Stimulated activated CD8-positive, alpha-beta memory T cell treated with anti-CD3 and anti-CD28 coated beads, Interleukin-7, amount 100 ng/mL, for 4 hours (primary cell): ENCODE measurements at places on chromosomes 2 and 18.

GRCh38 chr2:206115026-206115578, 29.1 kb upstream of the INO80D start:
- no peak for DNase-seq

DNA sequence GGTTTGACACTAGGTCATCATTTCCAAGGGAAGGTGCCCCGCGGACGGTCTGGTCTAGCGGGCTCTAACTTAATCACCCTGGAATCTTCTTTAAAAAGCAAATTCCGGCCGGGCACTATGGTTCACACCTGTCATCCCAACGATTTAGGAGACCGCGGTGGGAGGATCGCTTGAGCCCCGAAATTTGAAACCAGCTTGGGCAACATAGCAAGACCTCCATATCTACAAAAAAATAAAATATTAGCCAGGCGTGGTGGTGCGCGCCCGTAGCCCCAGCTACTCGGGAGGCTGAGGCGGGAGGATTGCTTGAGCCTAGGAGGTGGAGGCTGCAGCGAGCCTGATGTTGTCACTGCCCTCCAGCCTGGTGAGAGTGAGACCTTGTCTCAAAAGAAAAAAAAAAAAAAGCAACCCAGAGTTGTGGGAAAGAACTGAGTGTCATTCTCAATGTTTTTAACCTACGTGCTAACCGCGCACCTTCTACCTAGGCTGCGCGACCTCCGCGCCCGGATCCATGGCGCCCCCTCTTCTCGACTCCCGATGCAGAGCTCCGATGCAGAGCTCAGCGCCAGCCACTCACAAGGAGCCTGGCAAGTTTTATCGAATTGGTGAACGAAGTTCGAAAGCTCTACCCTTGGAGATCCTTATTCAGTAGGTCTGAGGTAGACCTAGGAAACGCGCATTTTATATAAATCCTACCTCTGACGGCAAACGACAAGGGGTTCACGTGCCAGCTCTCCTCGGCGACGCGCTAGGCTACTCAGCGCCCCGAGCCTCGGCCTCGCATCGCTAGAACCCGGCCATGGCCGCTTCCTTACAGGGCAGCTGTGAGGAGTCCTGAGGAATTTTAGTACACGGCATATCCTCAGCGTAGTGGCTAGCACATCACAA, 888 bp upstream of the TWSG1 start:
- no peak for DNase-seq

DNA sequence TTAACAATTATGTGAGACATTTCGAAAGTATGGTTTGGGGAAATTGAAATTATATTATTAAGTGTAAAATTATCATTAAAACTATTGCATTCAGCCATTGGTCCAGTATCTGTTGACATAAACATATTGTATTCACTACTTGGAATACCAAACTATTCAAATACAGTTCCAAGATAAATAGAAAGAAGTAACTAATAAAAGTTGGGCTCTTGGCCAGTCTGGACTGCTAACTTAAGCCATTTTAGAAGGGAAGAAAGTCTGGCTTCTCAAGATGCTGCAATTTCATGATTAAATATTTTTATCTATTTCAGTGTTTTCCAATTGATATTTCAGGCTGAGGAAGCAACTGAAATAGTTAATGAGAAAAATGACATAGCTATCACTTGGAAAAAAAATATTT, 109.8 kb upstream of the CHRNA1 start:
- DNase-seq: no peak

- no peak for DNase-seq
Measured at GRCh38 chr2:7881063-7881462, 800.8 kb upstream of the ID2 start.

- no peak for DNase-seq
Measured at GRCh38 chr2:171595896-171596295, 73.6 kb downstream of the CYBRD1 start.

DNA sequence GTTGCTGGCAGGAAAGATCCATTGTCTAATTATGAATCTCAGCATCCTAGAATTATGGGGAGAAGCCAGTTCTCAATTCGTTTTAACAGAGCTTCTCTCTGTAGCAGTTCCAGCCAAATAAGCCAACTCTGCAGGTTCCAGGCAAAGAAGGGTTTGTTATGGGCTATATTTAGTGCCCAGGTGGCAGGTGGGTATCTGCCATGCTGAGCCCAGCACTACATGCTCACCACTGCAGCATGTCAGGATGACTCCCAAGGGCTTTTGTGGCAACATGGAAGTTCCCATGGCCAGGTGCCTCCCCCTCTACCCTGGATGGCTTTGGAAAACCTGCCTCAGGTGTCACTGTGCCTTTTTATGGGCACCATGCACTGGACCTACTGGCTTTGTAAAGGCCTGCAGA, 137.7 kb upstream of the MSH6 start:
- no peak for DNase-seq

DNA sequence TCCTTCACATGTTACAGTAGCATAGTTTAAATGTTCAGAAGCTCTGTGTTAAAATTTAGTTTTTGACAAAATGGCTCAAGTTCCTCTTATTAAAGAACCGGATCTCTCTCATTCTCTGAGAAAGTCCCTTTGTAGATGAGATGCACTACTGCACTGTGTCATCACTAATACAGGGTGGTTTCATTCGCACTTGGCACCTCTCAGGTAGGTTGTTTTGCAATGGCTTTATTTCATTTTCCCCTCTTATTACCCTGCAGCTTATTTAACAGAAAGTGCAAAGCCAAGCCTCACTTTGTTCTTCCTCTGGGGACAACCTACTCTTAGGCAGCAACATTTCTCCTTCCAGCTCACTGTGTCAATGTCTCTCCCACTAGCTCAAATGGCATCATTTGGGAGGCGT, 185.1 kb downstream of the DLGAP1 start:
- no peak for DNase-seq

DNA sequence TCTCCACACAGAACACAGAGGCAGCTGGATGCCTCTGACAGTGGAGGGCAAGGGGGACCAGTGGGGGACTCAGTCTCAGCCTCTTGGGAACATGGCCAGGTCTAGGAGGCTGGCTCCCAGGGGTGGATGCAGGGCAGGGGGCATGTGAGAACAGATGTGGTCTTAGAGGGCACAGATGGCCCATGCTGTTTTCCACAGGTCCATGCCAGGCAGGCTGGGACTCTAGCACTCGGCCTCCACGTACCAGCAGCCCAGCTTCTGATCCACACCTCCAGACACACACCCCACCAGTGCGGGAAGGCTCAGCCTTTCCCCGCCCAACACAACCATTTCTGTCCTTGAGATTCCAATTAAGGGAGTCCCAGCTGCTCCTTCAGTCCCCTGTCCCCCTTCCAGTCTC, 42.4 kb downstream of the TNS1 start:
- DNase-seq: no peak

DNA sequence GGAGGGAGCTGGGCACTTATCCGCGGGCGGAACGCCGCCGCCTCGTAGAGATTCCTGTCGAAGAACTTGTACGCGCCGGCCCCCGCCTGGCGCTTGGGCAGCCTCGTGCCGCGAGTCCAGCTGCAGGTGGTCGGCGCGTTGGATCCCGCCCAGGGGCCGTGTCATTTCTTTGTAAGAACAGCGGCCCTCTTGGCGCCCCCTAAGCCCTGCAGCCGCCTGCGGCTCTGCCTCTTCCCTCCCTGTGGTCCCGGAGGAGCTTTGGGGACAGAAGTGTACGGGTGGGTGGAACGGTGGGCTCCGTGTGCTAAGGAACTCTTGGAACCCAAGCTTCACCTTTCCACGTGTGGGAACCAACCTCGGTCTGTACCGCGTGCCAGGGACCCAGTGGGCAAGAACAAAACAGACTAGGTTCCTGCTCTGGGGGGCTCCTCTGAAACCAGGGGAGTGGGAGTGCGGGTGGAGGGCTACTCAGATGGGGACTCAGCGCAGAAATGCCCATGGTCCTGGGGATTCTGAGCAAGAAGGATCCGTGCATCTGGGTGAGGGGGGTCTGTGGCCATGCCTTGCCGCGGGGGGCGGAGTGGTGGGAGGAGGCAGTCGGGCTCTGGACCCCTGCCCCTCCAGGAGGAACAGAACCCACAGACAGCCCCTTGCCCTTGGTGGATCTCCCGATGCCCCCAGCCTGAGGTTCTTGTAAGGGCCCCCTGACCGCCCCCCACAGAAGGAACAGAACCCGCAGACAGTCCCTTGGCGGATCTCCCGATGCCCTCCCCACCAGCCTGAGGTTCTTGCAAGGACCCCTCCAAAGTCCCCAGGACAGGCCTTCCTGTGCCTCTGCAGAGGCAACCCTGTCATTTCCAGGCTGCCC, 1.5 kb downstream of the GPC1 start:
- DNase-seq: no peak

GRCh38 chr18:74980669-74981068, 228.3 kb downstream of the PTGR3 start:
- DNase-seq: no peak

DNA sequence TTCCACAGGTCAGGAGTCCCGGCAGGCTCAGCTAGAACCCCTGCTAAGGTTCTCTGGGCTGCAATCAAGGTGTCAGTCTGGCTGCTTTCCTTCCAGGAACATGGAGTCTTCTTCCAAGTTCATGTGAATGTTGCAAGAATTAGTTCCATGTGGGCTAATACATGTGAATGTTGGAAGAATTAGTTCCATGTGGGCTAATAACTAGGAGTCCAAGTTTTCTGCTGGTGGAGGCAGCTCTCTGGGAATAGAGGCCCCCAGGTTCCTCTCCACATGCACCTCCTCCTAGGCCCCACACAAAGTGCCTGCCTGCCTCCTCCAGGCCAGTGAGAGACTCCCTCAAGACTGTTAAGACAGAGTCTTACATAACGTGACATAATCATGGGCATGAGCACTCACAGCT, 140.8 kb upstream of the SLC35G4 start:
- DNase-seq: no peak

DNA sequence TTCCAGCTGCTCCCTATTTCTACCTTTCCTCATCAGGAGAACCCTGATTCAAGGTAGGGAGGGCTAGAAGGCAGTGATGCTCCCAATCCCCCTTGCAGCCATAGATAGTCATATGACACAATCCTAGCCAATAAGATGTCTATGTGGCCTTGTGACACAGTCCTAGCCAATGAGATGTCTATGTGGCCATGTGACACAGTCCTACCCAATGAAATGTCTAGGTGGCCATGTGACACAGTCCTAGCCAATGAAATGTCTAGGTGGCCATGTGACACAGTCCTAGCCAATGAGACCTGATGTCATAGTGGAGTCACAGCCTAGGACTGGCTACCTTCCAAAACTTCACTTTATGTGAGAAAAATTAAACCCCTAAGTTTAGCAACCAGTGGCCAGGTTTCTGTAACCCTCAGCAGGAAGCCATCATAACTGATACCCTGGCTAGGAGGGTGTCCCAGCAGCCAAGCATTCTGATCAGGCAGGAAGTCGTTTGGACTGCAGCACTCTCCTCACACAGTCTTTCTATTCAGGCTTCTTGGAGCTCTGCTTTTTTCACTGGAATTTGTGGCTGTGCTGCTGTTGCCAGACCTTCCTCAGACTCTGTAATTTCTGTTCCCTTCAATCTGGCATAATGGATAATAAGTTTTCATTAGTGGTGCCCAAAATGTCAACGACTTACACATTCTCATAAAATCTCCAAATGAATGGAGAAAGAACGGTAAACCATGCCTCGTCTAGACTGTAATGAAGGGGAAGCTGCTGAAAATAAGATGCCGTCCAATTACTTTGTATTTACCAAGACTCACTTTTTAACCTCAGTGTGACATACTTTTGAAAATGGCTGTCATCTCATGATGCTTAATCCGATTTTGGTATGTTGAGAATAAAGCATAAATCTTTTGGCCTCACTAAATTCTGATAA, 165.0 kb upstream of the NCKAP5 start:
- no peak for DNase-seq

DNA sequence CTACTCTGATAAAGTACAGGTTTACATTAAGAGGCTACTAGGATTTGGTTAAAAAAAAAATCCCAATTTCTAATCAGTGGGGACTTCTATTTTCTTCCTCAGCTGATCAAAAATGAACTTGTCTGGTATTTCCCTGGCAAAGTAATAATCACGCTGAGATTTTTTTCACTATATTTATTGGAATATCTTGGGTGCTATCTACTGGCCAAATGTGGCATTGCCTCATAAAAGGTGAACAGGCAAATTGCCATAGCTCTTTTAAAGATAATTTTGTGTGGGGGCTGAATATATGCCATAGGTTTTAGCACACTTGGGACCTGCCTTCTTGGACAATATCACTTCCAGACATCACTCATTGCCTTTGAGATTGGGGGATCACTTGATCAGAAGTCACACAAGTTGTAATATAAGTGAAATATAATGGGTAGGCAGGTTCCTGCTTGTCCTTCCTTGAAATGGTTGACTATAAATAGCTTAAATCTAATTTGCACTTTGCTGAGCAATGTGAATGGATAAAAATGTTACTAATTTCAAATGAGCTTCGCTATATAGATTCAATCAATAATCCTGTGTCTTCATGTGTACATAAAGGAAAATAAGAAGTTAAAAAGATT, 7.0 kb upstream of the NXPH2 start:
- DNase-seq: no peak

DNA sequence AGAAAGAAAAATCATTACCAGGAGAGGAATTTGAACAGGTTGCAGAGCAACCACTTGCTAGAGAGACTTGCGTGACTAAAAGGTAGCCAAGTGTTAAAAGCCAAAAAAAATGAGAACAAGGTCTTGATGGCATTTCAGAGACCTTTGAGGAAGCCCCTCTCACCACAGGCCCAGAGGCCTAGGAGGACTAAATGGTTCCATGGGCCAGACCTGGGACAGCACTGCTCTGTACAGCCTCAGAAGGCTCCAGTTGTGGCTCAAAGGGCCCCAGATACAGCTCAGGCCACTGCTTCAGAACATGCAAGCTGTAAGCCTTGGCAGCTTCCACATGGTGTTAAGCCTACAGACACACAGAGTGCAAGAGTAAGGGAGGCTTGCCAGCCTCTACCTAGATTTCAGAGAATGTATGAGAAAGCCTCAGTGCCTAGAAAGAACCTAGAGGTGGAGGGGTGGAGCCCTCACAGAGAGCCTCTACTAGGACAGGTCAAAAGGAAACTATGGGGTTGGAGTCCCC, 15.3 kb downstream of the CNDP1 start:
- DNase-seq: no peak

- no peak for DNase-seq
Measured at GRCh38 chr2:100875516-100876230, 55.7 kb downstream of the NPAS2 start.

DNA sequence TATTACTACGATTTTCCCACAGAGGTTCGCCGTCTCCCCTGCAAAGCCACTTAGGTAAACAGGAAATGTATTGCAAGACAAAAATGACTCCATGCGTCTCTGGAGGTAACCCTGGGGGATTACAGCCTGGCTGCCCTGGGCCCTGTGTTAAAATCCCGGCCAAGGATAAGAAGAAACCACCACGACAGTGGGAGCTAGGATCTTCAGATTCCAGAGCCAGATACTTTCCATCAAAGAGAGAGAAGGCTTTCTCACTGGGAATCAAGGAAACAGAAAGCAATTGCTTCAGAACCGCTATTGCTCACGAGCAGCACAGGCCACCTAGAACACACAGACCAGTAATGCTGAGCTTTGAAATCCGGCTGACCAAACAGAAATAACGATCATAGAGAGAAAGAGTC, 97.9 kb upstream of the ZNF516 start:
- no peak for DNase-seq
